ENCODE measurements at places on chromosomes 7 and 10.
A peak's percentile ranks its signal among the peaks of the same experiment; 100 is the strongest.

- no peak for DNase-seq
Measured at GRCh38 chr10:60974463-60975149, 30.6 kb upstream of the RHOBTB1 start.

- DNase-seq: no peak
Measured at GRCh38 chr10:122113945-122114747, 125.2 kb downstream of the TACC2 start.

DNA sequence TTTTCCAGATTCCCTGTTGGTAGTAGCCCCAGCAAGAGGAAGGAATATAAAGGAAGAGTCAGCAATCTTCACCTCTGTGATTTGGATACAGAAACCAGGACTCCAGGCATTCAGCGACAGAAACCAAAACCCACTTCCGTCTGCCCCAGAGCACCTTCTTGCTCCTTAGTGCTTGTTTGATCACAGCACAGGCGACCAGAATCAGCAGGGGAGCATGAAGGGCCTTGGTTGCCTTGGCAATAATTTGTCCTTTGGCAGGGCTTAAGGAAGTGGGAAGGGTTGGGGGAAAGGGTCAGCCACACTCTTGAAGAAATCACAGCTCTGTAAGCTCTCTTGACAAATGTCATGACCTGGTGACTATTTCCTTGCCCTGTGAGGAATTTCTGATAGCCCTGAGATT is 379.6 kb downstream of the OTUD1 start:
- no peak for DNase-seq

DNA sequence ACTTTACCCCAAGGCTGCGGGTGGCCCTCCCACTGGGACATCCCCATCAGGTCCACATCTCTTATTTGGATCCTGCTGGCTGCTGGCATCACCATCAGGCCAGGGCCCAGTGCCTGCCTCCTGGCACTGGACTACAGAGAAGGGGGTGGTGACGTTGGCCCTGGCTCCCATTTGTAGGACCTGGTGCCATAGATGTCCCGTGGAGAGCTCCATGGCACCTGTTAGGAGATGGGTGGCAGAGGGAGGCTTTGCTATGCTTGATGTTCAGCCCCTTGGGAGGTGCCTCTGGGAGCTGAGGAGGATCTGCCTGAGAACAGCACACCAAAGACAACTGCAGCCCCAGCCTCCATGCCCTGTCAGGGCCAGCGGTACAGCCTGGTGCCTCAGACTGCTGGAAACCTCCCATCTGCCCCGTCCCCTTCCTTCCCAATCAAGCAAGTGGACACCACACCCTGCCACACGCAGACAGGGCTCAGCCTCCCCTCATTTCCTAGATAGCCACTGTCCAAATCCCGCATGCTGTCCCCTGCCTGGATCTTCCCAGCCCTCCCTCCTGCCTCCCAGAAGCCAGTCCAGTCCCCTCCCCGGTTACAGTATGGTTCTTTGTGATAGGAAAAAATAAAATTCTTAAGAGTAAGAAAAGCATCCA is 230.0 kb upstream of the GRB10 start:
- DNase-seq: no peak

DNA sequence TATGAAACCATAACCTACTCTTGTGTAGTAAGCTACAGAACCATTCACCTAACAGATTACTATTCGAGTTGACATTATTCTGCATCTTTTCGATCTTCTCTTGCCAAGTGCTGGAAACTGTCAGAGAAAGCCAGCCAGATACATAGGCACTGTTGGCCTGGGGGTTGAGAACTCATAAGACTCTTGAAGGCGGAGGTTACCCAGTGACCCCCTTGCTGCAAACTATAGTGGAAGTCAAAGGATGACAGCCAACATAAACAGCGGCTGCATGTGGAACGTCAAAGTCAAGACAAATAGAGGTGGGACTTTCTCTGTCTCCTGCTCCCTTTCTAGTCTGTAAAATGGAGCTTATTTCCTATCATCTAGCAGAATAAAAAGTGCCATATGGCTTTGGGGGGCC is 394.2 kb downstream of the LRMDA start:
- DNase-seq: no peak

DNA sequence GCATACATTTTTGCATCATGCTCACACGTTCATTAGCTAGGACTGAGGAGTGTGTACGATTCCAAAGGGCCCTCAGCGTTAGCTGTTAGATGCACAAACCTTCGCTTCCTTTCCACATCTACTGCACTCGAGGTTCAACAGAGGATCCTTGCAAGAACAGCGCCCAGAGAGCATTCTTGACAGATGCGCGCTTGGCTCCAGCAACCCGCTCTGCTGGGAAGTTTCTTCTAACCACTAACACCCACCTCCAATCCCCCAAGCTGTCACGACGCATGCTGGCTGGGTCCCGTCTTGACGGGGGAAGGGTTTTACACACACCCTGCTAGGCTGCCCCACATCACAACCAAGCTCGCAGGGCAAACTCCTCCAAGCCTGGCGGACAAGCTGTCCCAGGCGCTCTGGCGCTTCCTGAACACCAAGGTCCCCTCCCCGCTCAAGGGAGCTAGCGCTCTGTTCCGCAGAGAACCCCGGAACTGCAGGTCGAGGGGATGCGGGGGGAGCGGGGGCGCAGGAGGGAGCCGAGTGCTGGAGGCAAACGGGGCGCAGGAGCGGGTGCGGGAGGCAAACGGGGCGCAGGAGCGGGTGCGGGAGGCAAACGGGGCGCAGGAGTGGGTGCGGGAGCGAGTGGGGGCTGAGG is 653 bp upstream of the ADRB1 start:
- no peak for DNase-seq

GRCh38 chr10:98307916-98308541 is 40.0 kb upstream of the LOXL4 start:
- no peak for DNase-seq

GRCh38 chr10:106499448-106499847 is 665.1 kb downstream of the SORCS1 start:
- DNase-seq: no peak

DNA sequence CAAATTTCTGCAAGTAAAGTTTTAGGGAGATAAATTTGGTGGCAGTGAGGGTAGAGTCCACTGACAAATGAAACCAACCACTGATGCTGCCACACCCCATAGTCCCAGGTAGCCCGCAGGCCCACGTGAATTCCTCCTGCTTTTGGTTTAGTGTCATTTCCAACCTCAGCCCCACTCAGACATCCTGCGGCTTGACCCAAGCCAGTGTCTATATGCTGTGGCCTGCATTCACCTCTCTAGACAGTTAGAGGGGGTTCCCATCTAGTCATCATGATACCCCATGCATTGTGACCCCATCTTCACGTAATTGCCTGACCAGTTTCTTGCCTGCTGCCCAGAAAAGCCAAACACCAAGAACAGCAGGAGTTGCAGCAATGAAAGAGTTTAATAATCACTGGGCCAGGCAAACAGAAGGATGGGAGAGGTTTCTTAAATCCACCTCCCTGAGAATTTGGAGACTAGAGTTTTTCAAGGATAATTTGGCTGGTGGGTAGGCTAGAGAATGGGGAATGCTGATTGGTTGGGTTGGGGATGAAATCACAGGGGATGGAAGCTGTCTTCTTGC is 332.0 kb upstream of the GALNT17 start:
- DNase-seq: no peak

DNA sequence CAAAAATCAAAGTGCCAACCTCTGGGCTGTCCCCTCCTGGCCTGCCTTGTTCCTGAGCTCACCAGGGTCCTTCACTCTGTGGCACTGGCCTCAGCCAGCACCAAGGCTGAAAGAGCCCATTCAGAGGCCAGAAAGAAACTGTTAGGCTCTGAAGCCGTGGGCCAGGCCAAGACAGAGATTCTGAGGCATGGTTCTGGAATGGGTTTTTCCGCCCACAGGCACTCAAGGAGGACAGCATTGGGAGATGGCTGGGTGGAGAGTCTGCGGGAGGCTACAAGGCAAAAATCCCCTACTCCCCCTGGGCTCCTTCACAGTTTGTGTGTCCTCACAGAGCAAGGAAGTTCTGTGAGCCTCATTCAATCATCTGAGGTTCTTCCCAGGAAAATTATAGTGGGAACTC is 31.7 kb downstream of the GRIFIN start:
- no peak for DNase-seq

GRCh38 chr10:1754506-1755153 is 17.3 kb upstream of the ADARB2 start:
- DNase-seq: no peak

- DNase-seq: no peak
Measured at GRCh38 chr7:91270372-91270771, 6.1 kb downstream of the FZD1 start.

DNA sequence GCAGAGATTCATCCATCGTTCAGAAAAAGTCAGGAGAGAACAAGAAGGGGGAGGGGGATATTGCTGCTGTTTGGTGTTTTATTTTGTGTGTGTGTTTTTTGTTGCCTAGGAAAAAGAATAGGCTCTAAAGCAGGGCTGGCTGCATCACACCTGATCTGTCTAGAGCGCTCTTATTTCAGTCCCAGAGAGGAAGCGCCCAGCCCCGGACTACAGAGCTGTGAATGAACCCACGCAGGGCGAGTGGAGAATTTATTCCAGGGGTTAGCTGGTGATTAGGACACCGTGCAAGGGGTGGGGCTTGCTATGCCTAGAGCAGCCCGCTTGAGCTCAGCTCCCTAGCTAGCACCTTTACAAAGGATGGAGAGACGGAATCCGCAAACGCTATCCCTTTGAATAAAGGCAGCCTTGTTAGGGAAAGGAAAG is 621 bp upstream of the FAM13C start:
- peak; percentile 59 for DNase-seq

DNA sequence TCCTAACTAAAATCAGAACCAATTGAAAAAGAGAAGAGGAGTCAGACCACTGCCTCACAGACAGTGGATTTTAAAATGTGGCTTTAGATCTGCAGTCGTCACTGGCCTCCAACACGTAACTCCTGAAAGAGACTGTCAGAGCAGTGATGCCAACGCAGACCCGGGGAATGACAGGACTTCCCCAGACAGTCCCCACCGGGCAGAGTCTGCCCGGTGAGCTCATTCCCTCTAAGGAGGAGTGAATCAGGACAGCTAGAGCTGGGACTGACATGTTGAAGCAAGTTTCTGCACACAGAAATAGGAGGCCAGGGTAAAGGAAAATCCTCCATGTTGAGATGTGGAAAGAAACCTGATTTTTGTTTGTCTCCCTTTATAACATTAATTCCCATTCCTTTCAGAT is 105.0 kb downstream of the TES start:
- no peak for DNase-seq

- DNase-seq: no peak
Measured at GRCh38 chr7:115678086-115678982, 352.2 kb downstream of the TFEC start.

GRCh38 chr10:11882646-11883375 is 59.7 kb downstream of the PROSER2 start:
- DNase-seq: no peak

DNA sequence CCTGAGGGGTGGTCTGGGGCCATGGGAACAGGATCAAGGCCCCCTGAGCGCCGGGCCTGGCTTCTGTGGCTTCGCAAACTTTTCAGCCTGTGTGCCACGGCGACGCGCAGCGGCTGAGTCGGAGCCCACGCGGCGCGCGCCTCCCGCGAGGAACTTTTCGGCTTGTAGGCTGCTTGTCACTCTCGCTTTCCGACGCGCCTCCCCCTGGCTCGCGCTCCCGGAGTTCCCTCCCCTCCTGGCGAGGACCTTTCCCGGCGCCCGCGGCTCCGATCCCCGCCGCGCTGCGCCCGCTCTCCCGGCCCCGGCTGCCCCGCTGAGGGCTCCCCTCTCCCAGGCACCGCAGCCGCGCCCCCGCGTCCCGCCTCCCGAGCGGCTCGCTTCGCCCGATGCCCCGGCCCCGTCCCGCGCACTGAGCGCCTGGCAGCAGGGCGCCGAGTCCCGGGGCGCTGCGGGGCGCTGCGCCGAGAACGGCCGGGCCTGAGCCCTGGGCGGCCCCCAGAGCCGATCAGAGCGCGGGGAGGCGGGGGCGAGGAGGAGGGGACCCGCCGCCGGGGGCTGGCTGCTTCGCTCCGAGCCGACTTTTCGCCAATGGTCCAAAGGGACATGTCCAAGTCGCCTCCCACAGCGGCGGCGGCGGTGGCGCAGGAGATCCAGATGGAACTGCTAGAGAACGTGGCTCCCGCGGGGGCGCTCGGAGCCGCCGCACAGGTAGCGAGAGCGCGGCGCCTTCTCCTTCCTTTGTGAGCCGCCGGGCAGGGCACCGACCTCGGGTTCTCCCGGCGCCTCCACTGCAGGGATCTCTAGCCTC is at the start of gene CACNB2:
CACNB2 (plus strand) TSS at position 276 of the 808 bp plus-strand sequence.
- DNase-seq: peak; percentile 57

DNA sequence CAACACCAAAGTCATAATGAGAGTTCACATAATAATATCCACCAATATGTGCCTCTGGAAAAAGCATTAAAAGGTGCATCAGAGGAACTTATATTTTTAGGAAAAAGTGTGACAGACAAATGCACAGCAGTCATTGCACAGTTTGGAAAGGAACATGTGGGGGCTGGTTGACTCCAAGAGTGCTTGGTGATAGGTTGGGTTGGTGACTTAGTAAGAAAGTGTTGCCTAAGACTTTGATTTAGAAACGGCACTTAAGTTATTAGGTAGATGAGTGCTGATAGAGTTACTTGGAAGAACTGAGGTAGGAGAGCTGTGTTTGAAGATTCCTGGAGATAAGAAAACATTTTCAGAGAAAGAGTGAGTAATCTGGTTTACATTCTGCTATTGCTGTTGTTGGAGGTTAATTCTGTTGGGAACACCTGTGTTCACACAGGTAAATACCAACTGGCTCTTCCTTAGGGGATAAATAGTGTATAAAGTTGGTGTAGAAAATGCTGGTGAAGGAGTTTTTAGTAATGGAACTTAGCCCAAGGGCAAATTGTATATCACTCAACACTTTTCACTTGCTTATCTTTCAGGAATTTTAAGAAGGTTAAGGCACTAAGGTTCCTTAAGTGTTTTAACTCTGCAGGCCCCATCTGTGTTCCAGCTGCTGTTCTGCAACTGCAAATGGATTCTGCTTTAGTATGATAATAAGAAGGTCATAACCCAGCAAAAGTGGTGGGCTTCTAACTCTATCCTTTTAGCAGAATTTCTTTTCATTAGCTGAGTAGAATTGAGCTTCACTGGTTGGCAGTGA is 196.1 kb downstream of the NSUN6 start:
- no peak for DNase-seq

DNA sequence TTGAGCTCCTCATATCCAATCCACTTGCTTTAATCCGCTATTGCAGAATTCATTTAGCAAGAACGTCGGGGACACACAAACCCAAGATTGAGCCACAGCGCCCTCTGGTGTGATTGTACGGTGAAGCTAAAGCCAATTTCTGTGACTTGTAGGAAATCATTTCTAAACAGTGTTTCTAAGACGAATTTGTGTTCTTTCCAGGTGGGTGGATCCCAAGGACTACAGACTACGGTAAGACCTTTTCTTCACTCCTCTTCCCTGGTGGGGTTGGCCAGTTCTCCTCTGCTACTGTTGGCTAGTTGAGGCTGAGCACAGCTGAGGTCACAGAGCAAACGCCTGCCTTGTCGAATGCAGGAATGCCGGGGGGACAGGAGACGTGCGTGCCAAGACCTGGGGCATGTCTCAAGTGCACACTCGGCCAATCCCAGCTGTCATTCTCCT is 5.2 kb downstream of the DMBT1 start:
- DNase-seq: peak; percentile 89
